ENCODE measurements at places on chromosomes 11 and 22.

DNA sequence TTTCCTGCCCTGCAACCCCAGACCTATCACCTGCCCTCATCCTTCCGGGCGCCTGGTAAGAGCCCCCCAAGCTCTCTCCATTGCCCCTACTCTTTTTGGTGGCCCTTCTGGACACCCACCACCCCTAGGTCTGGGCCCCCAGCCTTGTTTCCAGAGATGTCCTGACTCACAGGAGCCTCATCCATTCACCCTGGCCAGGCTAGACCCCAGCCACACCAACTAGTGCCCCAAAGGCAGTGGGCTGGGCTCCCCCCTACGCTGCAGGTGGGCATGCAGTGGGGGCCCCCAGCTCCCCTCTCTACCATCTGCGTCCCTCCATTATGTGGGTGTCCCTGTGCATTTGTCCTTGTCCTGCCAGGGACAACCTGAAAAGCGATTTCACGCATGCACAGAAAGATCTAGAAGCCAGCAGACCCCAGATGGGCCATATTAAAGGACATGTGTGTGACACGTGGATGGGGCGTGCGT is 1.4 kb downstream of the MRGPRF start:
- no peak for DNase-seq

- peak; percentile 54 for DNase-seq
Measured at GRCh38 chr11:109422870-109423465, 978 bp downstream of the C11orf87 start.

GRCh38 chr11:123504401-123504800 is 74.3 kb downstream of the GRAMD1B start:
- no peak for DNase-seq

DNA sequence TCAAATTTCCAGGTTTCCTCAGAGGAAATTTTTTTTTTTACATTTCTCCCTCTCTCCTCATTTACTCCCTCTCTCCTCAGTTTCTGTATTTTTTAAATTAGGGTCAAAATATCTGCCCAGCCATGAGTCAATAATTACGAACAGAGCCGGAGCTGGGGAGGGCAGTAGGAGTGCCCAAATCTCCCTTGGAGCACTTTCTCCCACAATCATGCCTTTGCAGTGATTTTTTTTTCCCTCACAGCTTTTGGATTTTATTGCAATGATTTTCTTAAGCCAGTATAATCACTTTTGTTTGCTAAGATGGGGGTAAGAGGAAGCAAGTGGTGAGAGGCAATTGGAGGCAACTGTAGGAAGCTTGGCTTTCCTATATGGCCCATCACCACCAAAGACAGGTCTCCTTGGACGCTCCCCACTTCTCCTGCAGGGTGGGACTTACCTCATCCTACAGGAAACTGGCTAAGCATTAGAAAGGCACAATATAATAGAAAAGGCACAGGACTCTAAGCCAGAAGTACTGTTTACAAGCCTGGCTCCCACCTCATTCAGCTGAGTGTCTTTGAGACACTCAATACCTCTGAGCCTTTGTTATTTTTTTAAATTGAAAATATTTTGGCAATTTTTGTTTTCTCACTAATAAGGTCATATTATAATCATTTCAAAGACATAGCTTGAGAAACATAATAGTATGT is 192.6 kb upstream of the PITPNB start:
- peak; percentile 31 for DNase-seq

GRCh38 chr22:36562261-36562835 is 33.4 kb upstream of the EIF3D start:
- DNase-seq: peak; percentile 63

- DNase-seq: no peak
Measured at GRCh38 chr22:43435851-43436811, 24.3 kb downstream of the MPPED1 start.
